ENCODE measurements at places on chromosomes 2 and 18. TPM values are rescaled to one million over a fixed set of nuclear protein-coding genes. Genes with fewer than 3 reads are reported as not detected.

DNA sequence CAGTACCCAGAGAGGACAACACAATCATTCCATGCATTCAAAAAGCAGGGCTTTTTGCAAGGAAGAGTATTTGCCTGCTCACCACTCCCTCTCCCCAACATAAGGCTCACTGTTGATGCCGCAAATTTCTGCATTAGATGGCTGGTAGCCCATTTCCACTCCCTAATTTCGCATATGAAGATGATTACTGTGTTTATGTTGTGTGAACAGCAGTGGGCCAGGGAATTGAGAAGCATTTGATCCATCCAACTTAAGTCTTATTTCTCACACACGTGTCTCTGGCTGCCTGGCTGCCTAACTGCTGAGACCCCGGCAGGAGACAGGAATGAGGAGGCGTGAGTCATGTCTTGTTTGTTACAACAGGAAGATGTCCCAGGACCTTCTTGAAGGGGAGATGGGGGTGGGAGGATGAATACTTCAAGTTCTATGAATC lies 294.1 kb downstream of the ALK start:
- no peak overlapping the region for H3K4me3 ChIP-seq
- DNase-seq: no peak
- no peaks in the 10 kb centered on the region for H3K27me3 ChIP-seq
- H3K27ac ChIP-seq: no peak overlapping the region

GRCh38 chr2:228768818-228769217 lies 502.3 kb downstream of the PID1 start:
- no peaks in the 10 kb centered on the region for H3K36me3 ChIP-seq
- DNase-seq: no peak
- H3K4me3 ChIP-seq: no peak overlapping the region
- no peaks in the 10 kb centered on the region for H3K27me3 ChIP-seq
- no peak overlapping the region for H3K27ac ChIP-seq

- H3K27ac ChIP-seq: no peak overlapping the region
- no peaks in the 10 kb centered on the region for H3K36me3 ChIP-seq
- H3K4me1 ChIP-seq: no peaks in the 10 kb centered on the region
- DNase-seq: no peak
- no peak overlapping the region for H3K4me3 ChIP-seq
These were observed 77.6 kb upstream of the RAB6C start for GRCh38 chr2:129901754-129902415.

DNA sequence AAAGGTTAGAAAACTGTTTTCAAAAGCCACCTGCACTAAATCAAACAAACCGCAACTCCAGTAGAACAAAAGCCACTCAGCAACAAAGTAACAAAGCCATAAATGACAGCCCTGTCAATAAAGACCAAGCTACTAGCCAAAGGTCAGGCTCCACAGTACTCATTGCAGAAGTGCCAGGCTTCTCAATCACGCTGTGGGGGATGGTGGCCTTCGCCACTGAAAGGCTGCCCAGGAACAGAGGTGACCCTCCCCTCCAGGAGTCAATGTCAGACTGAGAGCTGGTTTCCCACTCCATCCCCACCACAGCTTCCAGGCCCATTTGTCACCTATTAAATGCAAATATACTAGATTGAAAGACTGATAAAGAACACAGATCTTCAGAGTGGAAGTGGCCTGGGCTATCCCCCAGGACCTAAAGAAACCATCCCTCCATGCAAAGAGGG lies 5.9 kb downstream of the ATP8B1 start:
- DNase-seq: no peak
- H3K27me3 ChIP-seq: no peaks in the 10 kb centered on the region
- no peak overlapping the region for H3K4me3 ChIP-seq
- H3K27ac ChIP-seq: no peak overlapping the region

GRCh38 chr2:183264890-183265535 lies 140.8 kb downstream of the NUP35 start:
- DNase-seq: no peak
- no peak overlapping the region for H3K4me3 ChIP-seq
- no peaks in the 10 kb centered on the region for H3K4me1 ChIP-seq
- no peak overlapping the region for H3K27ac ChIP-seq

DNA sequence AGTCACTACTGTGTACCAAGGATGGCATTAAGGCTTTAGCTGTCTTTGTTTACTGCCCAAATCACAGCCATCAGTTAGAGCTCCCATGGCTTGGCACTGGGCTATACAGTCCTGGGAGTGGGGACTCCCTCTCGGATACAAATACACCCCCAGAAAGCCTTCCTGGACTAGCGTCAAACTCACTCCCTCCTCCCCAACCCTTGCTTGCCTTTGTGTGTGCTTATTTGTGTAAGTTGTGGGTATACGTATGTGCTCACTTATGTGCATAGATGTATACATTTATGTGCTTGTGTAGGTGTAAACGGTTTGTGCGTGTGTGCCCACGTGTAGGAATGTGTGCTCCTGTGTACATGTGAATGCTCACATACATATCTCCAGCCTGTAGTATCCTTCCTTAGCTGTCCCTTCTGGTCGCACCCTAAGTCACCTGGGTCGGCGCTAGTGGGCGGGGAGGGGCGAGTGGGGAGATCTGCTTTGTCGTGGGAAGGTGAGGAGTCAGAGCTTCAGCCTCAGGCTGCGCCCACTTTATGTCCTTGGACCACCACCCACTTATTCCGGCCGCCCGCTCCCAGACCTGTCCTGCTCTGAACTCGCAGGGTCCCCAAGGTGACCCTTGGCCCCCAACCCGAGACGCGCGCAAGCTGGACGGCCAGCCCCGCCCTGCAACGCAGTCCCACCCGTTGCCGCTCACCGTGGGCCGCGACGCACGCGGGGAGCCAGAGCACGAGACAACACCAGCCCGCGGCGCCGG lies 461 bp downstream of the PRADC1 start:
- H3K27me3 ChIP-seq: no peaks in the 10 kb centered on the region
- peak overlapping the region; percentile 94 for H3K27ac ChIP-seq
- peak overlapping the region; percentile 89 for H3K4me3 ChIP-seq
- H3K36me3 ChIP-seq: no peaks in the 10 kb centered on the region
- no peaks in the 10 kb centered on the region for H3K4me1 ChIP-seq

- H3K4me1 ChIP-seq: no peaks in the 10 kb centered on the region
- H3K27ac ChIP-seq: peak overlapping the region; percentile 99
- no peaks in the 10 kb centered on the region for H3K36me3 ChIP-seq
- no peaks in the 10 kb centered on the region for H3K27me3 ChIP-seq
- peak overlapping the region; percentile 75 for H3K4me3 ChIP-seq
These were observed 1.3 kb downstream of the LAPTM4A start for GRCh38 chr2:20050104-20050645.

GRCh38 chr2:44940732-44941464 lies 604 bp upstream of the SIX3 start:
- H3K36me3 ChIP-seq: no peaks in the 10 kb centered on the region
- peak overlapping the region; percentile 41 for H3K4me3 ChIP-seq
- peaks cover 4% of the 10 kb centered on the region for H3K4me1 ChIP-seq
- peaks cover 4% of the 10 kb centered on the region for H3K27me3 ChIP-seq
- no peak overlapping the region for H3K27ac ChIP-seq

GRCh38 chr18:13580991-13581390 lies 145.4 kb downstream of the FAM210A start:
- no peaks in the 10 kb centered on the region for H3K4me1 ChIP-seq
- no peak overlapping the region for H3K27ac ChIP-seq
- H3K36me3 ChIP-seq: no peaks in the 10 kb centered on the region
- H3K27me3 ChIP-seq: no peaks in the 10 kb centered on the region
- H3K4me3 ChIP-seq: no peak overlapping the region

GRCh38 chr2:100262555-100263320 lies 59.6 kb downstream of the LONRF2 start:
- H3K4me3 ChIP-seq: no peak overlapping the region
- H3K36me3 ChIP-seq: no peaks in the 10 kb centered on the region
- no peaks in the 10 kb centered on the region for H3K4me1 ChIP-seq
- H3K27ac ChIP-seq: no peak overlapping the region

DNA sequence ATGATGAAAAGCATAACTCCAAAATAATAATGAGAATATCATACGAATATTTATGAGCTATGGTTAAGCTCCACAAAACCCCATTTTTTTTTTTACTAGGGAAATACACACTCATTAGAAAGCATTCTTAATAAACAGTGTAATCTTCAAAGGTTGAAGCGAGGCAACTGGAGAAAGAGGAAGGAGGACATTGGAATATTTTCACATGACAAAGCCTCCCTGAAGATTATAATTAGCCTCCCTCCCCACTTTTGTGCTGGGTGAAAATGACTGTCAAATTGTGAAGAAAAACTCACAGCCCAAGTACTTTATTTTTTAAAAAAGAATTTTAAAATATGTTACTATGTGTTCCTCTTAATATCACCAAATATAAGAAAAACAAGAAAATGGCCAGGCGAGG lies 64.1 kb upstream of the NFU1 start:
- H3K27me3 ChIP-seq: no peaks in the 10 kb centered on the region
- DNase-seq: no peak
- no peak overlapping the region for H3K27ac ChIP-seq
- no peaks in the 10 kb centered on the region for H3K4me1 ChIP-seq
- no peaks in the 10 kb centered on the region for H3K36me3 ChIP-seq
- H3K4me3 ChIP-seq: no peak overlapping the region

DNA sequence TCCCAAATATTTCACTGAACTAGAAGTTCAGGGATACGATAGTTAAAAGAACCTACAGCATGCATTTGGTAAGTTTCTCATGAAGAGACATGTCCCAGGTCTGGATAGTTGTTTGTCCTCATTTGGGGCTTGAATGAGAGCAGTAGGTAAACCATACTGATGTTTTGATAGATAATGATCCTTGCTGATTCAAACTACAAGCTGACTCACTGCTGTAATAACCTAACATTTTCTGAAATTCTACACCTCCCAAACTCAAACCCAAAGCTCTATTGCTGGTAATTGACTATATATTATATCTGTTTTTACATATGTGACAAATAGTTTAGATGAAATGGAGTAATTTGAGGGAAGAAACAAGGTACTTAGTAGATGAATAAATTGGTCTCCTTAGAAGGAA lies 154.1 kb upstream of the BOD1L2 start:
- no peak overlapping the region for H3K4me3 ChIP-seq
- no peak for DNase-seq
- H3K27ac ChIP-seq: no peak overlapping the region
- H3K27me3 ChIP-seq: no peaks in the 10 kb centered on the region
- H3K4me1 ChIP-seq: no peaks in the 10 kb centered on the region
- H3K36me3 ChIP-seq: no peaks in the 10 kb centered on the region

DNA sequence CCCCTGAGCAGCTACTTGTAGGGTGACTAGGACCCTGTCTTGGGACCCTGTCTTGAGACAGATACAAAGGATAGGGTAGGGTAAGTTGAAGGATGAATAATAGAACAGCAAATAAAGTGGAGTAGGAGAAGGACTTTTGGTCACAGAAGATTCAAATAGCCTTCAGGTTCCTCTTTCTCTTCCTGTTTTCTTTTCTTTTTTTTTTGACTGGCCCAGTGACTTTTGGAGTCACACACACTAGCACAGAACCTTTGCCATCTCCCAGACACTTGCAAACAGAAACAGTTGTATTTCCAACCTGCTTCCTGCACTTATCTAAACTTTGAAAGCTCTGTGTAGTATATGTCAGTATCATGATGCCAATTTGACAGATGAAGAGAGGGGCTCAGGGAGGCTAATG lies 108.2 kb downstream of the TDRD15 start:
- no peaks in the 10 kb centered on the region for H3K27me3 ChIP-seq
- no peaks in the 10 kb centered on the region for H3K4me1 ChIP-seq
- no peak overlapping the region for H3K27ac ChIP-seq
- H3K36me3 ChIP-seq: no peaks in the 10 kb centered on the region
- no peak for DNase-seq
- H3K4me3 ChIP-seq: no peak overlapping the region

GRCh38 chr2:119230219-119231185 lies 6.9 kb downstream of the STEAP3 start:
- no peaks in the 10 kb centered on the region for H3K27me3 ChIP-seq
- H3K36me3 ChIP-seq: no peaks in the 10 kb centered on the region
- DNase-seq: no peak
- no peaks in the 10 kb centered on the region for H3K4me1 ChIP-seq

GRCh38 chr2:56687169-56687568 lies 503.4 kb downstream of the CCDC85A start:
- H3K36me3 ChIP-seq: no peaks in the 10 kb centered on the region
- no peaks in the 10 kb centered on the region for H3K27me3 ChIP-seq
- no peak overlapping the region for H3K4me3 ChIP-seq
- no peak for DNase-seq
- H3K27ac ChIP-seq: no peak overlapping the region

GRCh38 chr18:78647018-78647417 lies 332.6 kb upstream of the SALL3 start:
- no peak for DNase-seq
- no peaks in the 10 kb centered on the region for H3K4me1 ChIP-seq
- H3K36me3 ChIP-seq: no peaks in the 10 kb centered on the region
- no peak overlapping the region for H3K27ac ChIP-seq
- H3K4me3 ChIP-seq: no peak overlapping the region

DNA sequence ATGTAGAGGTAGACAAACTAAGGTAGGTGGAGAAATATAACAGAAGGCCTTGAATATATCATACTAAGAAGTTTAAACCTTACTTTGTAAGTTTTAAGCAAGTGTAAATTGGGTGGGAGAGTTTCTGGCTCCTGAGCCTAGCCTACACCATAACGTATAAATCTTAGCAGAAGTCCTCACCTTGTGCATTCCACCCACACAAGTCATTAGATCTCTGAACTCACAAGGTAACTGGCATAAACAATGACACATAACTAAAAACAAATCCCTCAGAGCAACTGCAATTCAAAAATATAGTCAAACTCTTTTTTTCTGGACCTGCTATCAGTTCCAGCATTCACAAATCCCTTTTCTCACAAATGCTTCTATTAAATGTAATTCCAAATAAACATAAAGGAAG lies 9.4 kb downstream of the REV1 start:
- H3K27me3 ChIP-seq: no peaks in the 10 kb centered on the region
- no peaks in the 10 kb centered on the region for H3K4me1 ChIP-seq
- H3K4me3 ChIP-seq: no peak overlapping the region
- H3K27ac ChIP-seq: no peak overlapping the region

Gene TMEM163
- 0.66 TPM for total RNA-seq

Gene ITGA6
- 99.5 TPM for total RNA-seq

Gene CNRIP1
- 63.5 TPM for total RNA-seq

Gene REG3G
- total RNA-seq: not detected

Gene KLHL30
- total RNA-seq: 0.32 TPM

Data from breast epithelium (tissue), 4 donors.